ENCODE measurements at places on chromosomes 11 and 22. TPM values are rescaled to one million over a fixed set of nuclear protein-coding genes. Genes with fewer than 3 reads are reported as not detected.

GRCh38 chr11:57072640-57073039 lies 83.9 kb downstream of the OR5AK2 start:
- no peak for DNase-seq

DNA sequence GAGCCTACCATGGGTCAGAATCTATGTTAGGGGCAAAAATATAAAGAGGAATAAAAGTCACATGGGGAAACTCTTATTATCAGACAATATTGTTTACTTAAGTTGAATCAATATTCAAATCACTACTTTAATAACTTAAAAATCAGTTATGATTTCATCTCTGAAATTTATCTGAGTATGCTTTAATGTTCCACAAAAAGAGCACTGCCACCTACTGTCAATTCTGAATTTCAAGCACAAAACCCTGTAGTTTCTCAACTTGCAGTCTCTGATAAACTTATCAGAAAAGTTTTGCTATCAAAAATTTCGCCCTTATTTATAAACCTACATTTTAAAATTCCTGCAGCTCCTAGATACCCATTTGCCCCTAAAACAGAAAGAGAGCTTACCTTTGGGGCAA lies 47.3 kb downstream of the RDX start:
- DNase-seq = no peak

- DNase-seq = peak; percentile 71
Observed at GRCh38 chr11:122852074-122852795, 13.9 kb downstream of the CRTAM start.

The APOBEC3B gene
- 82.6 TPM for total RNA-seq

The RAG1 gene
- 0.32 TPM for total RNA-seq

The BIRC3 gene
- 46.4 TPM for total RNA-seq

Measured in activated CD8-positive, alpha-beta memory T cell treated with anti-CD3 and anti-CD28 coated beads, Interleukin-2, amount 10 ng/mL, durations not matched to agents 7 days and 5 days (primary cell).